ENCODE measurements at places on chromosomes 2 and 18.

GRCh38 chr2:101985101-101985792, 6.5 kb upstream of the IL1R2 start:
- DNase-seq = no peak

GRCh38 chr2:58476556-58476955, 235.4 kb upstream of the FANCL start:
- no peak for DNase-seq

GRCh38 chr2:19319064-19319463, 39.4 kb downstream of the OSR1 start:
- DNase-seq = no peak

DNA sequence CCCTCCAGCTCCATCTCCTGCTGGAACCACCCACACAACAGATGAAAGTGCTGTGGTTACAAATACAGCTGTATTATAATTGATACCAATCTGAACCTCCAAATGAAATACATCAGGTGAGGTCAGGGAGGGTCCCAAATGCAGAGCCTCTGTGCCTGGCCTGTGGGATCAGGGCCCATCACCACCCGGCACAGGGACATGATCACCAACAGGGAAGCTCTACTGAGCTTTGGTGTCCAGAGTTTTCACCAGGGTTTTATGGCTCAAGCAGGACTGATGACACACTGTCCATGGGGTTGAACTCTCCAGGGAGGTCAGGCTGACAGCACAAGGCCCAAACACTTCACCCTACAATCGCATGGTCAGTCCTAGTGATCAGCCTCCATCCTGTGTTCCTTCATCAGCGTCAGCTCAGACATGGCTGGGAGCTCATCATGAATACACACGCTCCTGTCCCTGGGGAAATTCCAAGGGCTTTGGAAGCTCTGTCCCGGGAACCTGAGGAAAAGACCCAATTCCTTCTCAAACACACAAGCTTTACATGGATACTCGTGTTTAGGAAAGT, 3.9 kb upstream of the PXDN start:
- peak; percentile 42 for DNase-seq

GRCh38 chr18:31819106-31819924, 58.6 kb upstream of the SLC25A52 start:
- peak; percentile 33 for DNase-seq

DNA sequence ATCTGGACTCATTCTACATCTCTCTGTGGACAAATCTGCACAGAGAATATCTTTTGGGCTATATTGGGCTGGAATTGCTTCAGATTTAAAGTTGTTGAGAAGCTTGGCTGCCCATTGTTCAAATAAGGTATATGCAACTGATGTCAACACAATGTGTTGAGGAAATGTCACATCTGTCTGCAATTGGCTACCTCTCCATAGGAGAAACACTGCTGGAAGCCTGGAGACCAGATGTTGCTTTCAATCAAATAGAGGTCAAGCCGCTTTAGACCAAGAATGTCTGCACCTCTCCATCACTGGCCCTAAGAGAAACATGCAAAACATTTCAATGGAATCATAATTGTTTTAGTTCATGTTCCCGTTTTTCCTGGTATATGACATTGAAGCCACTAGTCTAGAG, 720.2 kb downstream of the SLC4A3 start:
- no peak for DNase-seq

DNA sequence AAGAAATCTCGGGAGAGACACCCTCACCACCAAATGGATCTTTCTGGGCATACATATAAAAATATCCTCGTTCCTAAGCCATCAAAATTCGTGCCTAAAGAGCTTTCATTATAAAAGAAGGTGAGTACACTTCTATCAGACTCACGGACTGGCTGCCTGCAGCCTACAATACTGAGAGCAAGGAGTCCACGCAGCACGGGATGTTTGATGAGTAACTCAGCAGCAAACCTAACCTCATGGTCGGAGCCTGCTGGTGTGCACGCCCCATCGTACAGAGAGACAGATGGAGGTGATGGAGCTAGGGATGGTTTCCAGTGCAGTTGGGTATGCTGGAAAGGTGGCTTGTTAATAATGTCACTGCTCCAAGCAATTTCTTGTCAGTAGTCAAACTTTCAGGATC, 256.2 kb downstream of the FIGN start:
- no peak for DNase-seq

GRCh38 chr2:88180605-88181240, 10.6 kb downstream of the THNSL2 start:
- DNase-seq = peak; percentile 84

DNA sequence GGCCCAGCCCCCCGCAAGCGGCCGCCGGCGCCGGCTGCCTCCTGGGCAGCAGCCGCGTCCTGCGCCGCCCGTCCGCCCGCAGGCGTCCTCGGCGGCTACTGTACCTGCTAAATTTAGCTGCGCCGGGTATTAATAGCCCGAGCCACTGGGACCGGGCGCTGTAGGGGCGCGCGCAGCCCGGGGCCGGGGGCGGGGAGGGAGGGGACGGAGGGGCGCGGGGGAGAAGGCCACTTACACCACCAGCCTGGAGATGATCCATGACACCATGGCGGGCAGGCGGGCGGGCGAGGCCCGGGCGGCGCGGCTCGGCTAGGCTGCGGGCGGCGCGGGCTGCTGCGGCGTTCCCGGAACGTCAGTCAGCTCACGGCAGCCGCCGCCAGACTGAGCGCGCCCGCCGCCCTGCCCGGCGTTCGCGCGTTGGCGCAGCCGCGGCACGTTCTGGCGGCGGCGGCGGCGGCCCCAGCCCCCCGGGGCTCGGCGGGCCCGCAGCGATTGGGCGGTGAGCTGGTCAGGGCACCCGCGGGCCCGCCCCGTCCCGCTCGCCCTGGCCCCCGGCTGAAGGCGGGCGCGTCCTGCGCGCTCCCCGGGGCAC, at the start of gene REEP1:
TSS of gene REEP1 (minus strand) at position 383 of the 592 bp plus-strand sequence. CDS start at position 267, 116 bp downstream.
- peak; percentile 30 for DNase-seq

DNA sequence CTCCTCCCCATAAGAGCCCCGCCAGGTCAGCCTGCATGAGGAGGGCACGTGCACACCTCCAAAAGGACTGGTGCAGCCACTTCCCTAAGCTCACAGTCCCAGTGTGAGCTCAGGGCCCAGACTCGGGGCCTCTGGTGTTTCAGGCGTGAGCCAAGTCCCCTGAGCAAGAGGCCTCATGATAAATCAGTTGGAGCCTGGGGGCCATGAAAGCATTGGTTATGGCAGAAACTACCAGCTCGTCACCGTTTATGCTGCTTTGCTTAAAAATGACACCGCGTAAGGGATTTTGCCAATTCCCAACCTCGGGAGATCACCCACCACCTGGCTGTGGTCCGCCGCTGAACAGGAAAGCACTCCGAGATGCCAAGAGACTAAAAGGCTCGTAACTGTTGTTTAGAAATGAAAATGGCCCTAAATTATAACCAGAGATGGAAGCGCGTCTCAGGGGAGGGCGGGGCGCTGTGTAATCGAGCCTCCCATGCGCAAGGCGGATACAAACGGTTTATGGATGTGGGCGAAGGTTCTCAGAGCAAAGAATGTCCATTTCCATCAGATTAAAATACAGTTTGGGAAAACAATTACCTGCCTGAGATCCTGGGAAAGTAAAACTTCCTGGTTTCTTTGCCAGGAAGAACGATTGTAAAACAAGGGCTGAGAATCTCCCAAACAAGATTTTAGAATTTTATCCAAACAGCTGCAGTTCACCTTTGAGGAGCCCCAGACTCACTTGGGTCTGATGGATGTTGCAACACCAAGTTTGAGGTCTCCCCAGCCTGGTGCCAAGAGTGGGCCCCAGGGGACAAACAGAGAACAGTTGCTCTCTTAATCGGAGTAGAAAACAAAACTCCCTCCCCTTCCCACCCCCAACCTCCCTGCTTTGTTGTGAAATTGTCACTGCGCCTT, 141.4 kb downstream of the BCL2 start:
- DNase-seq = no peak

GRCh38 chr2:99404039-99404796, 67.0 kb downstream of the EIF5B start:
- no peak for DNase-seq

DNA sequence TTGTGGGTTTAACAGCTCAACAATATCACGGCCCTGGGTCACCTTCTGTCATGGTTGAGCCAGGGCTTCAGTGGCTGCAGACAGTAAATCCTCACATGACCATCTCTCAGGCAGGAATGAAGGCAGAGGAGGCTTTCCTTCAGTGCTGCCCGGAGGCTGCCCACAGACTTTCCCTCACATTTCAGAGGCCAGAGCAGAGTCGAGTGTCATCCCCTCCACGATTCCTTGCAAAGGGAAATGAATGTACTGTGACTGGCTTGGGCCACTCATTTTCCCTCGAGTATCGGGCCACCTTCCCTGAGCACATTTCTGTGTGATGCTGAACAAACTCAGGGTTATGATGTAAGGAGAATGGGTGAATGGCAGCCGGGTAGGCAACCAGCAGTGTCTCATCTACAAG, 10.0 kb upstream of the REEP1 start:
- DNase-seq = no peak

DNA sequence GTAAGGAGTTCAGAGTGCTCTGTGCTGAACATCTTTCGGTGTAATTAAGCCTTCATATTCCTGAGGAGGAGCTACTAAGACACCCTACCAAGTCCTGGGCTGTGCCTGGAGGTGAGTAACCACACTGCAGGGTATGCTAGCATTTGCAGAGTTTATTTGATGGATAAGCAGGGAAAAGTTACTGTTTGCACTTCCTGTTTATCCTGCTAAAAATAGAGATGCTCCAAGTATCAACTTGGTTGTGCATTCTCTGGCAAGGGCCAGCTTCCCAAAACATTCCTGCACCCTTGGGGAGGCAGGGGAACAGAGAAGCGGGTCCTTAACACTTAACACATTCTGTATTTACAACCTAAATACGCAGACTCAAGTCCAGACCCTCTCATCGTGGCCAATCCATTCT, 49.8 kb downstream of the PARD6G start:
- no peak for DNase-seq

GRCh38 chr2:70203086-70203485, 12.3 kb upstream of the C2orf42 start:
- DNase-seq = no peak

GRCh38 chr2:235542733-235543127, 48.9 kb downstream of the AGAP1 start:
- DNase-seq = no peak

- no peak for DNase-seq
Observed at GRCh38 chr2:105144941-105145300, 96.6 kb upstream of the GPR45 start.

DNA sequence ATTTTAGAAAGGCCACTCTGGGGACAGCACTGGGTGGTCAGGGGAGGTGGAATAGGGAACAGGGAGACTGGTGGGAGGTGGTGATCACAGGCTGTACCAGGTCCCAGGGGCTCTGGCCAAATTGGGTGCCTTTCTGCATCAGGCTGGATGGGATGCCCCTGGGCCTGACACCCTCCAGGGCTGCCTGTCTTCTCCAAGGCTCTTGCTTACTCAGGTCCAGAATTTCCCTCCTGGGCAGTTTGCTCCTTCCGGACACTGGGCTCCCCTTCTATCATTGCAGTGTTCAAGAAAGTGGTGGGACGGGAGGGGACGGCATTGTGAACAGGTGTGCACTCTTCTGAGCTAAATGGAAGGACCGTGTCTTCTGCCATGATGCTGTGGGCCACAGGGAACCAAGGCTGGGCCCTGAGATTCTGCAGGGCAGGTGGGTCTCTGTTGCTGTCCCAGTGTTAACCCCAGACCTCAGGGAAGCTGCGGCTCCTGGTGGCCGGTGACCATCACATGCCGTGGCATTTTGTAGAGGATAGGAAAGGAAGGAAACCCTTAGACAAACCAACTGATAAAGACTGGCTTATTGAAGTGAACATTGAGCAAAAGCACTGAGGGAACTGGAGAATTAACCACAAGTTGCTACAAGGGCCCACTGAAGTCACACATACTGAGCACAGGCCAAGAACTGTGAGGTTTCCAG, 93.7 kb upstream of the HS6ST1 start:
- no peak for DNase-seq

DNA sequence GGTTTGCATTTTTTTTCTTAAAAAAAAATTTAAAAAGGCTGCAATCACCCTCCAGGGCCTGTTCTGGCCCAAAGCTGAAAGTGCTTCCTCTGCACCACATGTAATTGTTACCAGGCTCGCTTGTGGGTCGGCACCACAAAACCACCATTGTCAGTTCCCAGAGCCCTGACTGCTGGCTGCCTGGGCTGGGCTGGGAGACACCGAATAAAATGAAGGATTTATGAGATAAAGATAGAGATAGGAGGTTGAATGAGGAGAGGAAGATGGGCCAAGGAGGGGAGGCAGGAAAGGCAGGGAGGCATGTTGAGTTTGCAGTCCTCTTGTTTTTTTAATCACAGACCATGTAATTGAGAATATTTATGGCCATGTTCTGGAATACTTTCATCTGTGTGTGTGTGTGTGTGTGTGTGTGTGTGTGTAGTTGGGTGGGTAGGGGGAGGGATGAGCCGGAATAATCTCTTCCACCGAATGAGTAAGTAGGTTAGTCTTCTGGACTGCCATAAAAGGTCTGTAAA, 14.7 kb downstream of the NRP2 start:
- no peak for DNase-seq

DNA sequence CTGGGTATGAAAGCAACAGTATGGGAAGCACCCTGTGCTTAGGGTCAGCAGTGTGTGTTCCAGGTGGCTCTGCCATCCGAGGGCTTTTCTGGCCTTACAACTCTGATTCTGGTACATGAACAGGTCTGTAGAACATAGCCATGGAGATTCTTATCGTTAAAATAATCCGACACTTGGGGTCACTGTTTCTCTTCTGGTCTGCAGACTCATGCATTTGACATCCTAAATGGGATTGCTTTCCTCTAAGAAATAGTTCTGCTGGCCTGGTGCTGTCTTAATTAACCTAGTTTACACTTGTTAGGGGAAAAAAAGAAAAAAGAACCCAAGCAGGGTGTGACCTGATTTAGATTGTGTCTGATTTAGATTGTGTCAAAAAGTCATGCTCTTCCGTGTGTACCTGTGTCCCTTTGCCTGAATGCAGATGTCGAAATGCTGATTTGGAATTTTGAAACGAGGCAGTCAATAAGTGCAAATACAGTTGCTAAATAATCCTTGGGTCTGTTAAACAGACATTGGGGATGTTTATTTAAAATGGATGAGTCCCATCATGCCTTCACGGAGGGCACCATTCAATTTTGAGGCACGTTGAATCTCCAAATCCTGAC, 59.6 kb downstream of the TRPM8 start:
- DNase-seq = peak; percentile 69

- DNase-seq = no peak
Observed at GRCh38 chr2:40719414-40719813, 267.5 kb upstream of the SLC8A1 start.

GRCh38 chr2:193561054-193561453, 1366.3 kb upstream of the TMEFF2 start:
- no peak for DNase-seq

DNA sequence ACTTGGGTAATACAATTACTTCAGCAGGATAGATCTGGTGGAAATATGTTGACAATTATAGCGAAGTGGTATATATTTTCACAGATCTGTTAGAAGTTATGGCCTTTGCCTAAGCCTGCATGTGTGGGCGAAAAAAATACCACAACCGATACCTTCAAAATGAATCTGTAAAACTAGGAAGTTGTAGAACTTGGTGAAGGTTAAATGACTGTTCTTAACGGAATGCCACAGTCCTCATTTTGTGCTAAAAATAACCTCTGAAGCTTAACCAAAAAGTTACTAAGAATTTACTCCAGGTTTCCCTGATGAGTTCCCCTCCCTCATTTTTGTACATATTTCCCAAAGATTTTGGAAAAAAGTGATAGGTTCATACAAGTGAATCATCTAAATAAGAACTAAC, 550.7 kb downstream of the THSD7B start:
- DNase-seq = no peak

Data from EL (cell line).